ENCODE measurements at places on chromosomes 11 and 22.
A peak's percentile ranks its signal among the peaks of the same experiment; 100 is the strongest.

DNA sequence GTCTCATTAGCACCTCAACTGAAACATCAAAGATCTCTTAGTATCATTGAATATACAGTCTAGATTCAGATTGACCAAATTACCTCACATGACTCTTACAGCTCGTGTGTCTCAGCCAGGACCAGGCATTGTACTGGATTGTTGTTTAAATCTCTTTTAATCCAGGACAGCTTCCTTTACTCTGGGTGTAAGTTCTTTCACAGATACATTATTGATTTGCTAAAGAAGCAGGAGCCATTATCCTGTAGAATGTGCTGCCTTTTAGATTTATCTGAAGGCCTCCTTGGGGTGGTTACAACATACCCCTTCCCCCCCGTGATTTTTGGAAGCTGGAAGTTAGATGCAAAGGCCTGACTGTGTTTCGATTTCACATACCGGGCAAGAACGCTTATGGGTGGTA, 4.2 kb downstream of the MCM5 start:
- DNase-seq: no peak

DNA sequence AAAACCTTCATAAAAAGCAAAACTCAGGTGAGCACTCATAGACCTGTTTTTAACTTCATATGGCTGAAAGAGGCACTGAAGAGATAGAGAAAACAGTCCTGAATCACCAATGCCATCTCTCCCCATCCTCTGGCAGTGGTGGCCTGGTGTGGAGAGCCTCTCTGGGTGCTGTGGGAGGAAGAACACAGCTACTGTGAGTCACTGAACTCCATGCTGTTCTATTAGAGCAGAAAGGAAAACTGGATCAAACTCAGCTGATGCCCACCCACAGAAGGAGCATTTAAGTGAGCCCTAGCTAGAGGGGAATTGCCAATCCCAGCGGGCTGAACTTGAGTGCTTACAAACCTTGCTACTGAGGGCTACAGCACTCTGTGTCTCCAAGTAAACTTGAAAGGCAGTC, 115.3 kb upstream of the SESN3 start:
- DNase-seq: no peak

DNA sequence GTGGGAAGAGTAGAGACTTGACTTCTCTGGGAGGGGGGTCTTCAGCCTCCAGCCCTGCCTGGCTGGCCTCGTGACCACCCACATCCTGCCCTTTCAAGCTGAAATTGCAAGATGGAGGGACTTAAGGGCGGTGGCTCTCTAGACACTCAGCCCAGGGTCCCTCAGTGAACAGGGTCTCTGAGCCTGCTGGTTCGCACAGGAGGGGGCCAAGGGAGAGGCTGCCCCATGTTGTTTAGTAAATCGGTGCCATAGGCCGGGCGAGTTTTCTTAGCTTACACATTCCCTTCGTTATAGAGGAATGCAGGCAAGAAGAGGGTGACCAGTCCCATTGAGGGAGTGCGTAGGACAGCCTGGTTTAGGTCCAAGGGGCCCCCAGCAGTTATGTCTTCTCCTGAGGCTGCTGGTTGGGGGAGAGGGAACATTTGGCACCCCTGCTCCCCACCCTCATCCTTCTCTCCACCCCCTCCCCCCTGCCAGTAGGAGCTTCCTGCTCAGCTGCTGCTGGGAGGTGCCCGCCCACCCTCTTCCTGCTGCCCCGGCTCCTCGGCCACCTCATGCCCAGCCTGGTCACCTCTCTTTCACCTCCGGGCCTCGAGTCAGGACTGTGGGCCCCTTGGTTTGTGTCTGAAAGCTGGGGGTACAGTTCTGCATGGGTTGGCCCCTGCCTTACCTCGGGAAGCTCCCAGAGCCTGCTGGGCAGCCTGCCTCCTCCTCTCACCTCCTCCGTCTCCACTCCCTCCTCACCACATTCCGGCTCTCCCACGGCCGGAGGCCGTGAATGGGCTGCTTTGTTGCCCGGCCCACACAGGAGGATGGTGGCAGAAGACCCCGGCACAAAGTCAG, 3.9 kb downstream of the FRMD8 start:
- DNase-seq: no peak

GRCh38 chr11:71179877-71180605, 72.3 kb downstream of the SHANK2 start:
- no peak for DNase-seq

- no peak for DNase-seq
These were observed 1033.6 kb downstream of the FAM181B start for GRCh38 chr11:81700076-81700475.

DNA sequence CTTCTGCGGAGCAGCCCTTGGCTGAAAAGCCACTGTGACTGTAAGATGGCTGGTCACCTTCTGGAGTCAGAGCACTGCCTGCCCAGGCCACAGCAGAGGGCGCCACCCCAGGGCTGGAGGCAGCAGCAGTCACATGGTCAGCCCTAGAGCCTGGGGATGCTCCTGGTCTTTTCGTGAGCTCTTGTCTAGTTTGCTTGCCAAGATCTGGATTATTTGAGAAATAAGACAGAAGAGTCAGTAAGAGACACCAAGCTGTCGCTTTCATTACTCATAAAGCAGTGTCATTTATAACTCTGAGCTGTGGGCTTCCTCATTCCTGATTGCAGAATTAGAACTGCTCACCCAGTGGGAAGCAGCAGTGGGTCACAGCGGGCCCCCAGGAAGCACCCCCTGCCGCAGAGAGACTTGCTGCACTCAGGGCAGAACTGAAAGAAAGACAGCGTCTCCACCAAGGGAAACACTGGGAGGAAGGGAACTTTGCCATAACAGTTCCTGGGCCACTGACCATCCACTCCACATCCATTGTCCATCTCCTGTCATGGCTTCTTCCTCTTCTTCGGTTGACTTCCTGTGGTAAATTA, 56.7 kb downstream of the PPP6R2 start:
- peak; percentile 71 for DNase-seq

DNA sequence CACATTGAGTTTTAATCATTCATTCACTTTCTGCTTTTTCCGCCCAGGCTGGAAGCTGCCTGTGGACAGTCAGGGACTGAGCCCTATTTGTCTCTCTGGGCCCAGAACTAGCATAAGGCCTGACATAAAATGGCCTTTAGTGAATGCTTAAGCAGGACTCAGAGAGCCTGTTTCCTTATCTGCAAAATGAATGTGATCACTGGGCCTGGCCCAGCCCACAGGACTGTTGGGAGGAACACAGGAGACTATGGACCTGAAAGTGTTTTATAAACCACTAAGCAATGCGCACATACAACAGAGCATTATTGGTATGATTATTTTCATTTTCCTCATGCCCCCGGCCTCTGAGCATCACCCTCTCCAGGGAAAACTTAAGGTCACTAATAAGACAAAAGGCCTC, 3.9 kb upstream of the MYH9 start:
- no peak for DNase-seq

GRCh38 chr11:75277211-75277805, 36.7 kb downstream of the TPBGL start:
- DNase-seq: no peak

DNA sequence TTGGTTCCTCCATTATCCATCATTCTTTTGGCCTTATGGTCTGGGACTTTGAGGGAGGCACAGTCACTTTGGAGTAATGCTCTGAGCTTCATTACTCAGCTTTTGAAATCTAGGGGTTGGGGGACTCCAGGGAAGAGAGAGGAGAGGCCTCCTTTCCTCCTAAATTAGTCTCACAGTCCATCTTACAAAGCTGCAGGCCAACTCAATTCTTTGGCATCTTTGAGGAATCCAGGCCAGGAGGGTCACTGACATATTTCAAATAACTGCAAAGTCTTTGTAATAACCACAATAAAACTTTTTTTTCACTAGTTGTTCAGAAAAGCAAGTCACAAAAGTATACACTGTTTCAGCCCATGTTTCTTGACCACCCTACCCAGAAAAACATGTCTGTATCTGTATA, 73.3 kb upstream of the FAR1 start:
- no peak for DNase-seq

DNA sequence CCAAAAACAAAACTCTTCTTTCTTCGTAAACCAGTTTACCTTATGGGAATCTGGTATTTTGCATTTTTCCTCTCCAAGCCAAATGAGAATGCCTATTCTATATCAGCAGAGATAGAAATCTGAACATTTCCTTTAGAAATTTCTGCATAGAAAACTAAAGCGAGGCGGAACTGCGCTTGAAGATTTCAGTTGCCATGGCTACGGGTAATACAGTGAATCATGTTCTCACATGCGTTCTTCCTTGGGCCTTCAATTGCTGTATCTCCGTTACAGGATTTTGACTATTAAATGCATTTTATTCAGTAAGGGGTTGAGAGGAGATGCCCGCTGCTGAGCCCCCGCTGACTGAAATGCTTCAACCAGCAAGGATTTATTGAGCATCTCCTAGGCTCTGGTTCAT, 108.2 kb upstream of the CRYBB3 start:
- DNase-seq: no peak

DNA sequence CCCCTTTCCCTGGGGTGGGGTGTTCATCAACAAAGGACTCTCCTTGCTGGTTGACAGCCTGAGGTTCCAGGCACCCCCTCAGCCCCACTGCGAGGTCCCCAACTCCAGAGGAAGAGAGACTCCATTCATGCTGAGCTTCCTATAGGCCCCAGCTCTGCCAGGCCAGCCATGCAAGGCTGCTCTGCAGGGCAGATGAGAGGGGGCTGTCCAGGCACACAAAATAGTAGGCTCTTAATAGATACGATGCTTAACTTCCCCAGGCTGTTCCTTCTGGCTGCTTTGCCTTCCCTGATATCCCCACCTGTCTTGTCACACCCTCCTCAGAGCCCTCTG, 45.0 kb upstream of the CRYBB3 start:
- DNase-seq: no peak

GRCh38 chr11:75654314-75654713, 14.5 kb downstream of the MAP6 start:
- no peak for DNase-seq

- no peak for DNase-seq
These were observed 42.6 kb downstream of the BUD13 start for GRCh38 chr11:116730241-116730561.

DNA sequence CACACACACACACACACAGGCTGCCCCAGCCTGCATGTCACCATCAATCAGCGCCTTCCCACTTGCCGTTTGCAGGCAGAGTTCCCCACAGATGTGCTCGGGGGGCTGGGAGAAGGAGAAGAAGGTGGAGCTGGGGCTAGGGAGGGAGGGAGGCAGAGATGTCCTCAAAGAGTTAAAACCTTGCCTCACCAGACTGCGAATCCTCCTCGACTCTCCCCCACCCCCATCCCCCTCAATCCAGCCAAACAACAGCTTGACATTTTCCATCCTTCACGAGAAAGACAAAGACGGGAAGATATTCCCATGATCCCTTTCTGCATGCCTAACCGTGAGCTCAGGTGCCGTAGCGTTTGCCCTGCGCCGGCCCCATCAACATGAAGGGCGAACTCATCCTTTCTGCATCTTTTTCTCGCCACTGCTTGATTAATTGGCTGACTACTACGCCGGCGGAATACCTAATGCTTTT, 365.5 kb downstream of the MIAT start:
- DNase-seq: no peak

GRCh38 chr11:82004537-82005213, 729.0 kb downstream of the FAM181B start:
- DNase-seq: no peak

GRCh38 chr22:29308791-29309262, 2.4 kb downstream of the GAS2L1 start:
- peak; percentile 39 for DNase-seq

DNA sequence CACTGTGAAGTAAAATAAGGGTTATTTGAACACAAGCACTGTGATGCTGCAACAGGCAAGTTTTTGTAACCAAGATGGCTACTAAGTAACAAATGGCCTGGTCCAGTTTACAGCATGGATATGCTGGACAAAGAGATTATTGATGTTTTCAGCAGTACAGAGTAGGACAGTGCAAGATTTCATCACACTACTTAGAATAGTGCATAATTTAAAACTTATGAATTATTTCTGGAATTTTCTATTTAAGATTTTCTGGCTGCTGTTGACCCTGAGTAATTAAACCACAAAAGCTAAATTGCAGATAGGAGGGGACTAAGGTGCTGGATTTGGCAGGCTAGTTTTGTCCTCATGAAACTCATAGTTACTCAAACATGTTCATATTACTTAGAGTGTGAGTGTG, 33.1 kb downstream of the CEP295 start:
- no peak for DNase-seq

GRCh38 chr22:20507253-20508066, at the start of gene MED15:
Gene MED15 (plus strand): TSS chr22:20507610. CDS start chr22:20507679, 69 bp downstream.
- peak; percentile 90 for DNase-seq

DNA sequence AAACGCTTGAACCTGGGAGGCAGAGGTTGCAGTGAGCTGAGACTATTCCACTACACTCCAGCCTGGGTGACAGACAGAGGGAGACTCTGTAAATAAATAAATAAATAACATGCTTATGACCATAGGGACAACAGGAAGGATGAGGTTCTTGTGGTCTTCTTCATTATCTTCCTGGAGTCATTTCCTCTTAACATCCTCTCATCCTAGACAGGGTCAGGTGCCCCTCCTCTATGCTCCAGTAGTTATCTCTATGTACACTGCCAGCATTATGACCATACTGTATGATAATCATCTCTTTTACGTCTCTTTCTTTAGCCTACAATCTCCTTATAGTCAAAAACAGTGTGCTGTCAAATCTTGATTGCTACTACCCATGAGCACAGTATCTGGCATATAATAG, 17.7 kb downstream of the RAB30 start:
- no peak for DNase-seq

GRCh38 chr11:65588199-65589054, 7.2 kb downstream of the KCNK7 start:
- DNase-seq: peak; percentile 88

- DNase-seq: no peak
These were observed 24.1 kb upstream of the CDC42EP2 start for GRCh38 chr11:65290448-65291165.

DNA sequence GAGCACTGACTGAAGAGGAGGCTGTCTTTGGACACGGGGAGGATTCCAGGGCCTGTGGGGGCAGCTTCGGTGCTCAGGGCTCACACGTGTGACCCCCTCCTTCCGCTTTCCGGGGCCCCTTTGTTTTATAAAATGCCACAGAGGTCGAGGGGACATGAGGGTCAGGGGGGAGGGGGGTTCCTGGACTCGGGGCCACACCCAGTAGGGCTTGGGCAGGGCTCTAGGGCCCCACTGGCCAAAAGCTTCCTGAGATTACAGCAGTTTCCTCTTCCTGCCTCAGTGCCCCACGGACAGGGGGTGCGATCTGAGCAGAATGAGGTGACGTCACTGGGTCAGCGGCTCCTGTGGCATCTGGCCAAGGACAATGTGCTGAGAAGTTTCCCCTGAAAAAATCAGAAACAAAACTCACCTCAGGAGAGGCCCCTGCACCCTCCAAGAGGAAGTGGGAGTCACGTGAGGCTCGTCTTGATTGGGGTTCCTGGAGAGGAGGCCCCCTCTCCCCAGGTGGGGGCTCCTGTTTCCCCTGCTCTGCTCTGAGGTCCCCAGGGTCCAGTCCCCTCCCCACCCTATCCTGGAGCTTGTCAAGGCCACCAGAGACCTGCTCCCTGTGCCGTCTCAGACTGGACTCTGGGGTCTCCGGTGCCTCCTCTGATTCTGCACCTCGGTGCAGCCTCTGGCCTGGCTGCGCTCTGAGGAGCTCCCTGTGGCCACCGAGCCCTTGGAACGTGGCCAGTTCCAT, 6.4 kb upstream of the IFITM3 start:
- peak; percentile 14 for DNase-seq

Data from SK-N-SH (cell line).